Stimulated activated CD8-positive, alpha-beta memory T cell treated with anti-CD3 and anti-CD28 coated beads, Interleukin-2, amount 100 ng/mL, for 1 hour (primary cell): ENCODE measurements at places on chromosomes 5 and 9.

DNA sequence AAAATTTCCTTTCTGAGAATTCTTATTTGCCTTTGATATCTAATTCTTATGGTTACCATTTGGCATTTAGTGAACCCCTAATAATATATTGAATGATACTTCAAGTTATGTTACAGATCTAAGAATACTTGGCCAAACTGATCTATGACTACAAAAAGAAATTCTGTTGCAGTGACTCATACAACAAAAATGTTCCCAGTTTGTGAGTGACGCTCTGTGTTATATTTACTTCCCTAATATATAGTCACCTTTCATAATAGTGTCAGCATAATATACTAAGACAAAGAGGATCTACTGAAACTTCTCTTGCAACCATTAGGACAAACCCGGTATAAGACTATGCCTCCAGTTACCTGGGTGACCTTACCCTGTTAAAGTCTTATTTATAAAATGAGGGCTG is 216.9 kb upstream of the TLX3 start:
- DNase-seq = no peak

DNA sequence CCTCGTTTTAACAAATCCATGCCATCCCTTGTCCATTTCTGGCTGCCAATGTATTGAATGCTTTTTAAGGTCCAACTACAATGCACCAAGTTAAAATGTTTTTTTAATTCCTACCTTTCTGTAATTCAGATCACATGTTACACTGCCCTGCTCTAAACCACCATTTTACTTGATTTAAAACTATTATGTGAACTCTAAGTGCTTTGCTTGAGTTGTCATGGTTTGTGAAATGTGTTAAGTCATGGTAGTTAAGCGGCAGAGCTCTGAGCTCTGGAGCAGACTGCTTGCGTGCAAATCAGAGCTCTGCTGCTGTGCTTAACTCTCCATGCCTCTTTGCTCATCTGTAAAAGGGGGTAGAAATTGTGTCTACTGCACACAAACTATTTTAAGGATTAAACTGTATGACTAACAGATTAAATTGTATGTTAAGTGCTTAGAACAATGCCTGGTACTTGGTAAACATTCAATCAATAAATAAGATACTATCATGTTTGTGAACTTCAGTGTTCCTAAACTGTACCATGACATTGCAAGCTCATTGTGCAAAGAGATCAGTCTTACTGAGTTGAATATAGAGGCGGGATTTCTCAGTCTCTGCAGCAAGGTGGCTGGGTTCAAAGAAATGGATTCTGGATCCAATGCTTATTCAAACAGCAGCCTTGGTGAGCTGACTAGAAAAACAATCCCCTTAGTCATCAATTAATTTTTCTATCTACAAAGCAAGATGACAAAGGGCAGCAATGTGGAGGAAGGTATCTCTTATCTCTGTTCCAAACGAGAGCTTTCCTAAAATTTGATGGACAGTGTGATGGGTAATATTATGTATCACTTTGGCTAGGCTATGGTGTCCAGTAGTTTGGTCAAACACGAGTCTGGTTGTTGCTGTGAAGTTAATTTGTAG is 16.1 kb upstream of the CMBL start:
- no peak for DNase-seq

DNA sequence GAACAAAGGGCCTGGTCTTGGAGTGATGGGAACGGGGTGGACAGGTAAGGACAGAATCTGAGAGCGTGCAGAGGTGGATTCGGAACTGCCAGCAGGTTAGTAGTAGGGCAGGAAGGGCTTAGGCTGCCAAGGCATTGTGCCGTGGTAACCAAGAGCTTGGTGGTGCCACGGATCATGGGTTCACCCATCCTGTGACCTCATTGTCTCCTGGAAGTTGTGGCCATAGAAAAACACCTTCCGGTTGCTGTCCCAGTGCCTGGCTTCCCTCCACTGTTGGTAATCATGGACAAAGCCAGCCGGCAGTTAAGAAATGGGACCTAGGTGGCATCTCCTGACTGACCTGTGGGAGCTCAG is 42.5 kb upstream of the CFAP157 start:
- no peak for DNase-seq

DNA sequence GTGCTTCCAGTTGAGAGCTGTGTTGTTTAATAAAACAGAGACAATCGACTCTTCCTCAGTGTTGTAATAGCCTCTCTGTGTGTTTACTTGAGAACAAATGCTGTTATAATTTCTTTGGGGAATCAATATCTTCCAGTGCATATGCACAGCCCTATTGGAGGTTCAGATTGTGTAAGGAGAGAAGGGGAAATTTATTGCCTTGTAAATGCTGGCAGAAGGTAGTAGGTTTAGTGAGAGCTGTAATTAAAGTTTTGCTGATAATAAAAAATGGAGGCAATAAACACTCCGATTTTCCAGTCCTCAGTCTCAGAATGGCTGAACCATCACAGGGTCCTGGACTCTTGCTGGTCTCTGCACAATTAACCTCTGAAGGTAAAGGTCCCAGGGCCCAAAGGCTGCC is 128.3 kb downstream of the C5orf15 start:
- no peak for DNase-seq

GRCh38 chr5:17316970-17317459 is 99.6 kb downstream of the BASP1 start:
- DNase-seq = no peak

DNA sequence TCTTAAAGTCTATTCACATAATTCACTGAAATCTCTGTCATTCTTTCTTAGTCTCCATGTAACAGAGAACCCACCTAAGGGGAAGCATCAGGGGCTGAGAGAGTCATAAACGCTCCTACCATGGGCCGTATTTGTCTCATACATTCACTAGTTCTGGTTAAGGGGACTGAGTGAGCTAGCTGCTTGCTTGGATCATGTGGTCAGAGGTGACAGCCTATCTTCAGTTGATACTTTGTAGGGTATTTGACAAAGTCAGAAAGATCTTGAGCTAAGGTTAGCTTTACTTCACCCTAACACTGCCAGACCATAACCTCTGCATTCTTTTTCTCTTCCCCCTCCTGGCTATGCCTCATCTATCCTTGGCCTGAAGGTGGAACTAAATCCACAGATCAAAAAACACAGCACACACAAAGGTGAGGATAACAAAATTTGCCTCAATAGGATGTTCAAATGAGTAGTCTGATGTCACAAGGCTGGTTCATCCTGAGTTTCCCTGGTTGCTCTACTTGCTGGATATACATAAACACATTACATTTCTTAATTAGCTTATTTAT is 66.5 kb downstream of the MARCHF3 start:
- DNase-seq = no peak

DNA sequence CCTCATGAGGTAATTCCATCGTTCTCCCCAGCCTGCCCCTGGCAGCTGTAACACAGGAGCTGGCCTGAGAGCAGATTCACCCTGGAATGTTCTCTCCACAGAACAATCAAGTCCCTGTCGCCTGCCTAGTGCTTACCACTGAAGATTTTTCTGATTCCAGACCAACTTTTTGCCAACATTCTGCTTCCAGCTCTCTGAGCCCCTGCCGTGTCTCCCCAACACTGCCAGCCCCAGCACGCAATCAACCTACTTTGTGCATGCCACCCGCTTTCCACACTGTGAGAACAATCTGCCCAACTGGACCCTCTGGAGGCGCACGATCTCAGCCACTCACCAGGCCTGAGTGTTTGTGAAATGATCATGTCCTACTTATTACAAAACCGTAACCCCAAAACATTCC is 62.6 kb downstream of the PSMB7 start:
- no peak for DNase-seq

- no peak for DNase-seq
Measured at GRCh38 chr5:12624776-12625560, 720.7 kb upstream of the CTNND2 start.

DNA sequence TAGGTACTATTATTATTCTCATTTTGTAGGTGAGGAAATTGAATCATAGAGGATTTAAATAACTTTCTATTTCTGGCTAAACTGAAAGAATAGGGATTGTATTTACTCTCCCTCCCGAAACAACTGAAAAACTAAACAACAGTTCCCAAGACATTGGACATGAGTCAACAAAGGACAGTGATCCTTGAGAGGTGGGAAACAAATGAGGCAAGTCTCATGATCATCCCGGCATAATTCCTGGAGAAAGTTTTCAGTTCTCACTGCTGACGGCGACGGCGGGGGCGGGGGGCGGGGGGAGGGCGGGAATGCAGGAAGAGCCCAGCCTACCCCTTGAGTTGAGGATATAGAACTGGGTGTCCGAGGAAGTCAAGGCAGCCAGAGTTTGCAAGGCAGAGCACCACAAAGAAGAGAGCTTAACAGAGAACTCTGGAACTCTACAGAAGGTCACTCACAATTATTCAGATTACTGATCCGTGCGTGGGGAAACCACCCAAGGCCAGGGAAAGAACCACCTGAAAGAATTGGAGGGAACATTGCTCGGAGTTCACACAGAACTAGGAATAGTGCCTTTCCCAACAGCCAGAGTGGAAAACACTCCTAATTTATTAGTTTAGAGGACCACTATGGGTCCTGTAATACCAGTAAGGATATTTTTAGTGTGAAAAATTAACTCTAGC is 27.4 kb upstream of the WHRN start:
- no peak for DNase-seq

GRCh38 chr5:6753851-6754250 is 40.6 kb downstream of the TENT4A start:
- no peak for DNase-seq

DNA sequence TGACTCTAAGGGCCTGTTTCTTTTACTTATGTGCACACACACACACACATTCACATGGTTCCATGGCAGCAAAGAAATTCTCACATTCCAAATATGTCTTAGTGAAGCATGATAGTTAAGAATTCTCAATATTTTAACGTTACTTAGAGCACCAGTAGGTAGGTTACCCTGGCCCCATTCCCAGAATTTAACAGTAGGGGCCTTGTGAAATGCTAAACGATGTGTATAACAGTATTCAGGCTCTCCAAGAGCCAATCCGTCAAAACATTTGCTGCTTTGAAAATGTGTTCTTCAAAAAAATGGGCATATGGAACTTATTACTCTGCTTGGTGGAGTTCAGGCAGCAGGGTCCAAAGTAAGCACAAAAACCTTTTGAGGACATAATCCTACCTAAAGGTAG is 93.7 kb upstream of the DAB2 start:
- DNase-seq = no peak

DNA sequence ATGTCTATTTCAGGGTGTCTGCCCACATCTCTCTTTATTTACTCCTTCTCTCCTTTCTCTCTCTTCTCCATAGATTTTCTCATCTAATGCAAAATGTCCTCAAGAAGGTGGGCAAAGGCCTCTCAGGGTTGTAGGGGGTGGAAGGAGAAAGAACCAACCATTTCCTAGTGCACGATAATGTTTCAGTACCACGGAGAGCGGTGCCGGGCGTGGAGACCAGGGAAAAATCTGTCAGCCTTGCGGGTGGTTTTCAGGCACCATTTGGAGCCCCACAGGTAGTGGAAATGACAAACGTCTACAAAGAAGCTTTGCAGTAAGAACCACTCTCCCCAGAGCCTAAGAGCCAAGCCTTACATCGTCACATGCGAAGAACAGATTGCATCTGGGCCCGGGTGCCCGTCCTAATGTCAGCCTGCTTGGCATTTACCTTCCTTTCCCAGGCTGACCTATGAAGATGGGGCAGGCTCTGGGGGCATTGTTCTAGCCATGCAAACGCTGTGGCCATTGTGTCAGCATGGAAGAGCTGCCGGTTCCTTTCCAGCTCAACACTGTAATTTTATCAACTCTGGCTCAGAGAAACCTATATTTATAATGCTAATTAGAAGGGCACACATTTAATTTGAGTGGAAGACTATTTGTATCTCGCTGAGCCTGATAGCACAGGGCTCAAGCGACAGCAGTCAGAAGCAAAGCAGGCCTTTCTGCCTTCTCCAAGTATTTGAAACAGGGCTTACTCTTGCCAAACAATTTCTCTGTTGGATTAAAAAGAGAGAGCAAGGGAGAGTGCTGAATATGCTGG is 430.1 kb upstream of the WWC1 start:
- no peak for DNase-seq

DNA sequence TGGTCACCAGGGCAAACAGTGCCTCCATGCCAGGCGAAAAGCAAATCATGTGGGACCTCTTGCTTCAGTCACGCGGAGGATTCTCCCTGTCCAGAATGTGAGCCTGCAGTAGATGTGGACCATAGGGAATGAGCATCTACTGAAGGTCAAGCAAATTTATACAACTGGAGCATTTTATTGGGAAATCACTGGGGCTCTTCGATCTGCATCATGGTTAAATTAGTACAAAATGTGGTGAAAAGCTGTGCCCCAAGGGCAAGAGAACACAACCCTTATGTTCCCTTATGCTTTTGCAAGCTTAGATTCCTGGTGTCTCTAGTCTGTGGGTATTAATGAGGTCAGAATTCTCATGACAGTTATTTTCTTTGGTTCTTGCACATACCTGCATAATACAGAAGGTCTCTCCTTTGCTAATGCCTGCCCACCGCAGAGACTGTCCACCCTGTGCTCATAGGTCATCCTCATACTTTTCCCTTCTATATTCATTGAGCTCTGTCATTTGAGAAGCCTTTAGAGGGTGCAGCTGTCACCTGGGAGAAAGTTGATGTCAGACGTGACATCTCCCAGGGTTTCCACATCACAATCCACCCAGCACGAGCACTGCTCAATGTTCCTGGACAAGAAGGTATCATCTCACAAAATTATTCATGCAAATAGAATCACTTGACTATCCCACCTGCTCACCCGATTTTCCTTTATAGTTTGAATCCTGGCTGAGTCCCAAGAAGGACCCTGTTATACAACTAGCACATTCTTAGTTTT is 111.7 kb downstream of the NXNL2 start:
- DNase-seq = no peak

- DNase-seq = no peak
Measured at GRCh38 chr5:73180566-73180965, 7.6 kb downstream of the TMEM174 start.
